ENCODE measurements at places on chromosomes 5 and 9.

GRCh38 chr5:120591911-120592310 is 127.8 kb downstream of the PRR16 start:
- no peak for DNase-seq

GRCh38 chr5:155728857-155729683 is 597.9 kb upstream of the SGCD start:
- no peak for DNase-seq

DNA sequence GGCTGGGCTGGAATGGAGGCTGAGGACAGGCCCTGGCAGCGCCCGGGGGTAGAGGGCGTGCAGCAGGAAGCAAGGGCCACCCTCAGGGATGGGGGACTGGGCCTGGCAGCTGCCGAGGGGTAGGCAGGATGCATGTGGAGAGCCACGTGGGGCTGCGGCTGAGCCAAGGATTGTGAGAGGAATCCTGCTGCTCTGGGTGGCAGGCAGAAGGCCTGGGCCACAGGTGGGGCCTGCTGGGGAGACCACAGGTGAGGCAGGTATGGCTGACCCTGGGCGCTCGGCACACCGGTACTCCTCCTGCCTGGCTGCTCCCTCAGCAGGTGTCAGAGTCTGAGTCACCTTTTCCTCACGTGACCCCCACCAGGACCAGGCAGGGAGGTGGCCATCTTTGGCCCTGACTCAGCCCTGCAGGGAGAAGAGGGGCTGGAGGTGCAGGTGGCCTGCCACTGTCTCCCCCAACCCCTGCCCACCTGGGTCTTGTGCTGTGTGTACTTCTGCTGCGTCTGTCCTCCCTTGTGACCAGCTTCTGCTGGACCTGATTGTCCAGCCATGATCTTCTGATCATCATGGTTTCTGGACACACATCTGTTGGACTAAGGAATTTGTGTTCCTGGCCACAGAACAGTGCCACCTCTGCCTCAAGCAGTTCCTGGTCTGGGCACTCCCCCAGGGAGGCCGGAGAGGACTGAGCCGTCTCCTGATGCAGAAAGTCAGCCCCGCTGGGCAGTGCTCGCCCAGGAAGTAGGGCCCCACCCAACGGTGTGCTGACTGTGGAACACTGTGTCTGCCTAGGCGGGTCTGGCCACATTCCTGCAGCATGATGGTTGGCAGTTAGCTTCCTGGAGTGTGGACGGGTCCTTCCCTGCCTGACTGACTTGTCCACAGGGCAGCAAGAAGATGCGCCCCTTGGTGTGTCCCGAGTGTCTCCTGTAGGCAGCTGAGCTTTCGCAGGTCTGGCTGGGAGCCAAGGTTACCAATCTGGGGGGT is 6.4 kb downstream of the ARRDC1 start:
- DNase-seq: peak; percentile 68

DNA sequence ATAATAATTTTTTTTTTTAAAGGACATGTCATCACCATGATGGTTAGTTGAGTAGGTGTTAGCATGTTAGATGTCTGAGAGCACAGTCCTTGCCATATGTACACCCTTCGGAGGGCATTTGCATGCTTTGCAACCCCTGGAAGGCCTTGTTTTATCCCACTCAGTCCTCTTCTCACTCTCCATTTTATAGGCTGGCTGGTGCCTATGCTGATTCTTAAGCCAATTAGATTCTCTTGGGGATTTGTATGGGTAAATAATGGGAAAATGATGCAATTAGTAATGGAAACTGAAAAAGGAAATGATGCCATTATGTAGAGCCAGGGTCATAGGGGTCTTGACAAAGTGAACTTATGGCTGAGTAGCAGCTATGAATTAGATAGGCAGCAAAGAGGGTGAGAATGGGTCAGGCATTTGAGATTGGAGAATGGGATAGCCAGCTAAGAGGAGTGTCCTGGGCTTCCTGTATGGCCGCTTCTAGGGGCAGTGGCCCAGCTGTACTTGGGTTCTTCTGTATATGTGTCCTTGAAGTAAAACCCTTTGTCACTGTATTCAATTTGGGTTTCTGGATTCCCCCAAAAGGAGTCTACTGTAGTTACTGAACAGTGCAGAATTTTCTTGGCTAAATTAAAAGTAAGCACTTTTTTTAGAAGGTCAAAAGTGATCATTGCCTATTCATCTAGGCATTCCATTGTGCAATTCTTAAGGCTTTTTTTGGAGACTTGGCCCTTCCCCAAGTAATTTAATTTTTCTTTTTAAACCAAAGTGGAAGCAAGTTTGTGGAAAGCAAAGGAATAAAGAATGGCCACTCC is 31.6 kb downstream of the LRRTM2 start:
- no peak for DNase-seq

DNA sequence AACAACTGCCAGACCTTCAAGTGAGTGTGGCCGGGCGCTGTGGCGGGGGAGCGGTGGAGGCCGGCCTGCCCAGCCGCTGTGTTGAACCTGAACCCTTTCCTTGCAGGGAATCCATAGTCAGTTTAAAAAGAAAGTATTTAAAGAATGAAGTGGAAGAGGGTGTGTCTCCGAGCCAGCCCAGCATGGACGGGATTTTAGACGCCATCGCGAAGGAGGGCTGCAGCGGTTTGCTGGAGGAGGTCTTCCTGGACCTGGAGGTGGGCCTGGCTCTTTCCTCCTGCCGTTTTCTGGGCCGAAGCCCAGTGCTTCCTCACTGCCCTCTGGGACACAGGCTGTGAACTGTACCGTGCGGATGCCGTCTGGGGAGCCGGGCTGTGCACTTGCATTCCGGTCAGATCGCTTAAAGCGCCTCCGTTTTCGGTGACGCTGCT is 19.1 kb downstream of the EXOC3 start:
- no peak for DNase-seq
